Hippocampal formation (tissue), 2 donors: ENCODE measurements at places on chromosomes 1 and 21.

GRCh38 chr1:174680101-174680500 lies 232.3 kb downstream of the GPR52 start:
- no peak for DNase-seq

DNA sequence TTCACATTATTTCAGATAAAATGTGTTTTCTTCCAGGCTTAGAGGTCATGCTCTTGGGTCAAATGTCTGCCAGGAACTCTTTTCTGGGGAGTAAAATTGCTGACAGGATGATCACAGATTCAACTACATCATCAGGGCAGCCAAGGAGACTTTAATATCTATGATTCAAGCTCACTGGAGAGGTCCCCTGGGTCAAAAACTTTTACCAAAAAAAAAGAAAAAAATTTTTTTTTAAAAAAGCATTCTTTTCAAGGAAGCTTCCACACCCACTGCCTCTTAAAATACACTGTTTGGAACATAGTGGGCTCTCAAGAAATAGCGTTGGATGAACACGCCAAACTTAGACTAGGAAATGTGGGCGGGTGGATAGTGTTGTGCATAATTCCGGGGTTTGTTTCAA lies 81.3 kb downstream of the TIAM1 start:
- DNase-seq, result no peak

- DNase-seq, result no peak
These were observed 125.0 kb downstream of the LYPLAL1 start for GRCh38 chr1:219298571-219299148.

- no peak for DNase-seq
These were observed 45.3 kb downstream of the PUM1 start for GRCh38 chr1:31020007-31020790.
